ENCODE measurements at places on chromosomes 11 and 22.

GRCh38 chr11:612201-612960 lies 3.4 kb downstream of the IRF7 start:
- DNase-seq: no peak

DNA sequence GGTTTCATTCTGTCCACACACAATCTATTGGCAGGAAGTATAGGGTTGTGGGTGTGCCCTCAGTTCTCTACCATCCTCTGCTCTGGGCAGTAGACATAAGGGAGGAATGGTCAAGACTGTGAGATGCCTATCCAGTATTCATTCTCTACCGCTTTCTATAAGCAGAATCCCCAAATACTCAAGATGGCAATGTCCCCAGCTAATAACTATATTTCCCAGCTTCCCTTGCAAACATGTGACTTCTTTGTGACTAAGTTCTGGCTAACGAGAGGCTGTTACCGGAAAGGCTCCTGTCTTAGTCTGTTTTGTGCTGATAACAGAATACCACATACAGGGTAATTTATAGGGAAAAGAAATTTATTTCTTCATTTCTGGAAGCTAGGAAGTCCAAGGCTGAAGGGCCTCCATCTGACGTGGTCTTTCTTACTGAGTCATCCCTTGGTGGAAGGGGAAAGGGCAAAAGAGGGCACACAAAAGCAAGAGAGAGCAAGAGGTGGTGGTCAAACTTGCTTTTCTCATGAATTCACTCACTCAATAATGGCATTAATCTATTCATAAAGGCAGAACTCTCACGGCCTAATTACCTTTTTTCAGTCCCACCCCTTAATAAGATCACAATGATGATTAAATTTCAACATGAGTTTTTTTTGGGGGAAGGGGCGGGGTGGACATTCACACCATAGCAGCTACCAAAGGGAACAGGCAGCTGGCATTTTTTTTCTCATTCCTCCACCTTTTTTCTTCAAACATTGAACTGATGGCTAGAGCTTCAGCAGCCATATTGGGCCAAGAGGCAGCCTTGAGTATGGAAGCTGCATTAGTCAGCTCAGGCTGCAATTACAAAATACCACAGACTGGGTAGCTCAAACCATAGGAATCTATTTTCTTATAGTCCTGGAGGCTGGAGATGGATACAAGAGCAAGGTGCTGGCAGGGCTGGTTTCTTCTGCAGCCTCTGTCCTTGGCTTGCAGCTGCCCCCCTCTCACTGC lies 109.7 kb upstream of the OR9Q1 start:
- DNase-seq: no peak

GRCh38 chr11:119403021-119403420 lies 20.0 kb downstream of the THY1 start:
- no peak for DNase-seq

DNA sequence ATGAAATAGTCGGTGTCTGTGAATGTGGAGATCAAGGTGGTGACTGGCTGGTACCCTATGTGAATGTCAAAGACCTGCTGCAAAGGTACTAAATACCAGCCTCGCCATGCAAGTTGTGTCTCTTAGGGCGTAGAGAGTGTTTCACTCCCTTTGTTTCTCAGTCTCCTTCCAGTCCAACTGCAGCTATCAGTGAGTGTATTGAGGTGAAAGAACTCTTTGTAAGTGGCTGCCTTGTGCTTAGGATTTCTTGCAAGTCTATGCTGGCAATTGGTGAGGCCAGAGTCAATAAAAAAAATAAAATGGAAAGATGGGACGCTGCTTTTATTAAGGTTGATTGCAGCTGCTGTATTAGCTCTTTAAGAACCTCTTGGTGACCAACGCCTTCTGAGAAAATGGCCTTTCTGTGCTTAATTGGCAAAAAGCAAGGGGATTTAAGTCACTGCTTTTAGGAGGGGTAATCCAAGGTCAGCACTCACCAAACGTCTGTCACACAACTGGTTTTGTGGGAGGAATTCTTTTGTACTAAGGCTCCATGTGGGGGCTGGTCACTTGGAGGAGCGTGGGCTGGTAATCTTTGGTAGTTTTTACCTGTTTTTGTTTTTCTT lies 95.1 kb downstream of the PARVA start:
- no peak for DNase-seq

GRCh38 chr11:45165386-45165785 lies 18.9 kb downstream of the PRDM11 start:
- no peak for DNase-seq
